ENCODE measurements at places on chromosomes 2 and 18.

DNA sequence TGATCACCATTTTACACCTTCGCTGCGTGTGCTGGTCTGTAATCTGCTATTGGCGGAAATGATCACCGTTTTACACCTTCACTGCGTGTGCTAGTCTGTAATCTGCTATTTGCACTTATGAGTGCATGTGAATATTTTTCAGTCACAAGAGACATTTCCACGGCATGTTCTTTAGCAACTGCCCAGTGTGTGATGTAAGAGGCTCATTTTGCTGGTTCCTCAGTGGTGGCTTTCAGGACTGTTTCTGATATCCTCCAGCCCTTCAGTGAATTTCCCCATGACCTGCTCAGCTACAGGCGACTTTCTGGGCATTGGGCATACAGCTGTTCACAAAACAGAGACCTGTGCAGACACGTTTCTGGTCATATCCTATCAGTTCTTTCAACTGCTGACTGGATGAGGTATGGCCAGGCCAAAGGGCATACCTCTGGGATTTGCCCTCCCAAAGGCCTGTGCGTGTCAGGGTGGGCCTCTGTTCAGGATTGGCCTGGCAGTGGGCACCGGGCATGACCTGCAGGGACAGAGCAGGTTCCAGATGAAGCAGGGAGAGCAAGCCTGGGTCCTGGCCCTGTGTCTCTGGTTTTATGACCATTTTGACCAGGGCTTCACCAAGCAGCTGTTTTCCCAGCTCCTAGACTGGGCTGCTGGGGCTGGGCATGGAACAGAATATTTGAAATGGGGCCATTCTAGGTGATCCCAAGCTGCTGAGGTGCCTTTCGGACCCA lies 521 bp upstream of the PROM2 start:
- DNase-seq, result no peak

DNA sequence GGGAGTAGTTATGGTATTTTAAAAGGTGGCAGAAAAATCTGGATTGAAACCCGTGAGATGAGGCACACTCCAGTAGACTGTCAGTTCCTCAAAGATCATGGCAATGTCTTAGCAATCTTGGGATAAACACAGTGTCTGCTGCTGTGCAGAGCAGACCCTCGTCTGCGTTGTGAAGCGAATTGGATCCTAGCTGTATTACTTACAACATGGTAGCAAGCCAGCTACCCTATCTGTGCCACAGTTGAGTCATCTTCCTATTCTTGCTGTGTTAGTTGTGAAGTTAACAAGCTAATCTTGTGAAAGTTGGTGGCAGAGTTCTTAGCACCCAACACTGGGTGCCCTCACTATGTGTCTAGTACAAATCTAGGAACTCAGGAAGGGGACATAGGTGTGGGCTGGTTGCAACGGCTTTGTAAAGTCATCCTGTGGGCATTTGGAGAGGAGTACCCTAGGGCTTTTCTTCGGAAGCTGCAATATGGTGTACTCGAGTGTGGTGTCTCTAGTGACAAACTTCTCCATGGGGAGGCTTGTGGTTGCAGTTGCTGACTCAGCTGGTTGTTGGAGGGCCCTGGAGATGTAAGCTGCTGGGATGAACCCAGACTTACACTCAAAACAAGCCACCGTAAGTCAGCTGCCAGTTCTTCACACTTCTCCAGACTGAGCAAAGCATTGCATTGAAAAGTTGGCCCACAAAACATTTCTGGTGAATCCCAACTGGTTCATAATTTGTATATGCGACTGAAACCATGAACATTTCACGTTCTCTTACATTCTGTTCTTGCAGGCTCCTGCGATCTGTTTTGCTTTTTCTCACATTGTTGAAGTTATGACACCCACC lies 61.5 kb downstream of the ADCYAP1 start:
- no peak for DNase-seq

DNA sequence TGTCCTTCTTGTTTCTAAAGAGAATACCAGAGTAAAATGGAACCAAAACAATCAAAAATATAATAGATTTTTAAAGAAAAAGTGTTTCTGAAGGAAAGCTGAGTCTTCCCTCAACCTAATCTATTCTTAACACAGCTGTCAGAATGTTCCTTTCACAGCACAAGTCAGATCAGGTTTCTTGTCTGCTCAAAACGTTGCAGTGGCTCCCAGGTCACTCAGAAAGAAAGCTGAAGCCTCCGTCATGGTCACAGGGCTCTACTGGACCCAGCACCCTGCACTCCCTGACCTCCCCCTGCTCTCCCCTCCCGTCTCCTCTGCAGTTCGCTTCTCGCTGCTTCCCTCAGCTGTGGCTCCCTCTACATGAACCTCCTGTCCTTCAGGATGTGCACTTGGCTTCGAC lies 90.7 kb upstream of the PTPRM start:
- DNase-seq, result no peak

- DNase-seq, result no peak
Measured at GRCh38 chr2:217834057-217834620, 168.7 kb downstream of the TNS1 start.

DNA sequence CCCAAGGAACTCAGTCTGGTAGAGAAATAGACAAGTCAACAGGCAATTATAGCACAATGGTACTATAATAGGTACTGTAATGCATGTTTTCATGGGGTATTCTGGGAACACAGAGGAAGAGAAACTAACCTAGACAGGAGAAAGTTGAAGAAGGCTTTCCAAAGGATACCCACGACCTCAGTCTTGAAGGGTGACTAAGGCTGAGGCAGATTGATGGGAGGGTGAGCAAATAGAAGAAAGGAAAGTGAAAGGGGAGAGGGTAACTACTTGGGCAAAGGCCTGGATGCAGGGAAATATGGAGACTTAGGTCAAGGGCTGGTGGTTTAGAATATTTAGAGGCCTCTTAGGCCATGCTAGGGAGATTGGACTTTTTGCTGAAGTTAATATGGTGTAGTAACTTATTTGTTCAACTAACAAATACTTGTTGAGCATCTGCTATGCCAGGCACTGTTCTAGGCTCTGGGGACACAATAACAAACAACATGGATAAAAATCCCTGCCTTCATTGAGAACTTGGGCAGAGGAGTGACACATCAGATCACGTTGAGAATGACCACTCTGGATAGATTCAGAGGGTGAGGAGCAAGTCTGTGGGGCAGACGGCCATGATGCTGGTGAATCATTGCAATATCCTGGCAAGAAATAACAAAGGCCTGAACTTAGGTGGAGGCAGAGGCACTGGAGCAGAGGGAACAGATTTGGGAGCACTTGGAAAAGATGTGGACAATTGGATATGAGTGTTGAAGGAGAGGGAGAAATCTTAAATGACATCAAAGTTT lies 56.4 kb downstream of the PLB1 start:
- DNase-seq, result no peak

DNA sequence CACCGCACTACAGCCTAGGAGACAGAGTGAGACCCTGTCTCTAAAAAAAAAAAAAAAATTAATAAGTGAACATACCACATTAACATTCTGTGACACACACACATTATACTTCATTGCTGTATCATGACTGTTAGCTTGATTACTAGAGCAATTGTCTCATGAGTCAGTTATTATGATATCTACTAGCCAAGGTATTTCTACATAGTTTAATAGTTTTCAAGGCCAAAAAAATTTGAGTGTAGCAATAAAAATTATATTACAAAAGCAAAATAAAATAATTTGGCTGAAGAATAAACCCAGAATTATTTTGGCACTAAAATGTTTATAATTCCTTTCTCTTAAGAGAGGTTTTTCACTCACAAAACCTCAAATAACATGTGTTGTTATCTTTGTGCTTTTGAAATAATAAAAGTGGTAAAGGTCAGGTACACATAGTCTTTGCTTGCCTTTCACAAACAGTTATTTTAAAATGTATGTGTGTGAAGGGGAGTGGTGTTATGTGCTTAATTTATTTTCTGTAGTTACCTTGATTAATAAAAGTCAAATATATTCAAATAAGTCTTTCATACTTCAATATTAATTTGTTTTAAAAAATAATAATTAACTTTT lies 136.9 kb upstream of the SPOPL start:
- no peak for DNase-seq

All from T47D (cell line).